ENCODE measurements at places on chromosomes 5 and 9. TPM values are rescaled to one million over a fixed set of nuclear protein-coding genes. Genes with fewer than 3 reads are reported as not detected.

Gene FOXD4L3
- not detected for total RNA-seq

Gene SEMA5A
- 5.3 TPM for total RNA-seq

Gene PNPLA7
- total RNA-seq = 0.23 TPM

Gene MINAR2
- not detected for total RNA-seq

Gene ARL10
- total RNA-seq = 3.2 TPM

All from pericardium fibroblast (primary cell).